ENCODE measurements at places on chromosomes 6 and 20.

GRCh38 chr6:170268216-170269129 lies 22.4 kb downstream of the DLL1 start:
- no peak overlapping the region for H3K27ac ChIP-seq
- H3K27me3 ChIP-seq = peaks cover 51% of the 10 kb centered on the region
- H3K4me3 ChIP-seq = no peak overlapping the region
- no peak for DNase-seq

GRCh38 chr6:138428944-138429598 lies 25.0 kb downstream of the HEBP2 start:
- no peak overlapping the region for H3K4me3 ChIP-seq
- no peaks in the 10 kb centered on the region for H3K4me1 ChIP-seq
- H3K27ac ChIP-seq = no peak overlapping the region
- no peaks in the 10 kb centered on the region for H3K36me3 ChIP-seq
- peak; percentile 23 for DNase-seq

- H3K27ac ChIP-seq = peak overlapping the region; percentile 10
- no peaks in the 10 kb centered on the region for H3K36me3 ChIP-seq
- H3K27me3 ChIP-seq = no peaks in the 10 kb centered on the region
- no peak for DNase-seq
Observed at GRCh38 chr6:87196275-87196842, 41.0 kb downstream of the ZNF292 start.

- H3K36me3 ChIP-seq = no peaks in the 10 kb centered on the region
- H3K4me3 ChIP-seq = no peak overlapping the region
- no peak overlapping the region for H3K27ac ChIP-seq
- DNase-seq = no peak
- H3K27me3 ChIP-seq = no peaks in the 10 kb centered on the region
- H3K4me1 ChIP-seq = no peaks in the 10 kb centered on the region
Observed at GRCh38 chr6:165082636-165083035, 226.8 kb downstream of the C6orf118 start.

DNA sequence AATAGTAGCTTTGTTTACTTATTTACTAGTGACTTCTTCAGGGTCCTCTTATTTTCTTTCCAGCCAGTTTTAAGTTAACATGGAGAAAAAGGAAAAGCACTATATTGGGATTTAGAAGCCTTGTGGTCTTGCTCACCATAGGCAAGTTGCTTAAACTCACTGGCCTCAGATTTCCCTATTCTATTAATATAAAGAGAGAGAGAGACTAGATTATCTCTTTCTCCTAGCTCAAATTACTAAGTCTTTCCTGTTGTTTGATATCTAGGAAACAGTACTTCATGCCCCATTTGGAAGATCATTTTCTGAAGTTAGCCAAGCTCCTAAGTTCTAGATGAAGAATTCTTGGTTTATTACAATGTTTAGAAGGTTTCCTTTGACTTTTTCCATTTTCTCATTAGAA lies 32.5 kb downstream of the CTNNBL1 start:
- no peaks in the 10 kb centered on the region for H3K27me3 ChIP-seq
- H3K4me3 ChIP-seq = no peak overlapping the region
- peaks cover 8% of the 10 kb centered on the region for H3K36me3 ChIP-seq
- DNase-seq = no peak

All from immature natural killer cell (primary cell).